Mucosa of descending colon (tissue), 3 donors: ENCODE measurements at places on chromosomes 5 and 9.
A peak's percentile ranks its signal among the peaks of the same experiment; 100 is the strongest.

DNA sequence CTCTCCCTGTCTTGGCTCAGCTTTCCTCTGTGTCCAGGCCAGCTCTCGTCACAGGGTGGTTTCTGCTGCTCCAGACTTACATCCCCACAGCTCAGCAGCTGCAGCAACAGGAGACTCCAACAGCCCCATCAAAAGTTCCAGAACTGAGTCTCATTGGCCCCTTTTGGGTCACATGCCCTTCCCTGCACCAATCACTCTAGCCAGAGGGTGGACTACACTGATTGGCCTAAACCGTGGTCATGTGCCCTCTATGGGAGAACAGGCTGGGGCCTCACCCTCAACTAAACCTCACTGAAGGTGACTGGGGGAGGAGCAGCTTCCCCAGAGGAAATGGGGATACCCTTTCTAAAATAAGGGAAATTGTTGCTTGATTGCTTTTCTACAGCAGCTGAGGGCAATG lies 44.4 kb upstream of the CPLX2 start:
- DNase-seq = no peak

DNA sequence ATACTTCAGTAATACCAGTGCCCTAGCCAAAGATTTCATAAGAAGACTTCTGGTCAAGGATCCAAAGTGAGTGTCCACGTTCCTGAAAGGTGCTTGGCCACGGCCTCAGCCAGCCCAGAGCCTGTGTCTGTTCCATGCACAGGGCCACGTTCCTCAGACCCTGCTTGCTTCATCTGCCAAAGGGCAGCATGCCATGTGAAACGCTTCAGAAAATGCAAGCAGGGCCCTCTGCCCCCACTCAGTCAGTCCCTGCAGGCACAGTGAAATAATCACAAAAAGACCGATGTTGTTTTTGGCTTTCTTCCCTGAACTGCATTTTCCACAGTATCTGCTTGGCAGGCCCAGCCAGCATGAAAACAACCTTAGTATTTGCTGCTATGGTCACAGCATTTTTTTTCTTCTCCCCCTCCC lies 85.5 kb upstream of the CTSL start:
- DNase-seq = no peak

DNA sequence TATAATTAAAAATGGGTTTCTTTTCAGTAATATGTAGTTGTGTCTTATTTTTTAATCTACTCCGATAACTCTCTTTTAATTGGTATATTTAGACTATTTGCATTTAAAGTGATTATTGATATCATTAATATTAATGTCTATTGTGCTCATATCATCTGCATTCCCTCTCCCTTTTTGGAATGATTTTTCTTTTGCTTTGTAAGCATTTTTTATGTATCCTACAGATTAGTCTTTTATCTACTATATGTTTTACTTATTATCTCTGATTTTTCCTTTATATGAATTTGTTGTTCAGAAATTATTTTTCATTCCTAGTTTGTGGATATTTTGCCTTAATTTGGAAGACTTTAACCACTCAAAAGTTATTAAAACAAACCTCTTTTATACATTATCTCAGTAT lies 34.0 kb downstream of the NDUFS4 start:
- DNase-seq = no peak

DNA sequence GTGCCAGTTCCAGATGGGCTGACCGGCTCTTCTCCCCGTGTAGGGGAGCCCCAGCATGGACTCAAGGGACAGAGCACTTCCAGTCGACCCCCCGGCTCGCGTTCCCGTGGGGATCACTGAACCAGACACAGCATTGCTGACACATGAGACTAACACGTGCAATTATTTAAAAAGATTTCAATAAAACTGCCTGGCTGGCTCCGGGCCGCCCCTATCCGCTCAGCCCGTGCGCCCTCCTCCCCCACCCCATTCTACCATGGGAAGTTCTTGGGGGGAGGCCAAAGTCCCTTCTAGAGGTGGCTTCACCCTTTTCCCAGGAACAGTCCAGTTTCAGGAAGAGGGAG lies 4.7 kb downstream of the TESK1 start:
- DNase-seq = peak; percentile 27

GRCh38 chr5:141742866-141743851 lies 61.1 kb upstream of the ARAP3 start:
- DNase-seq = no peak

DNA sequence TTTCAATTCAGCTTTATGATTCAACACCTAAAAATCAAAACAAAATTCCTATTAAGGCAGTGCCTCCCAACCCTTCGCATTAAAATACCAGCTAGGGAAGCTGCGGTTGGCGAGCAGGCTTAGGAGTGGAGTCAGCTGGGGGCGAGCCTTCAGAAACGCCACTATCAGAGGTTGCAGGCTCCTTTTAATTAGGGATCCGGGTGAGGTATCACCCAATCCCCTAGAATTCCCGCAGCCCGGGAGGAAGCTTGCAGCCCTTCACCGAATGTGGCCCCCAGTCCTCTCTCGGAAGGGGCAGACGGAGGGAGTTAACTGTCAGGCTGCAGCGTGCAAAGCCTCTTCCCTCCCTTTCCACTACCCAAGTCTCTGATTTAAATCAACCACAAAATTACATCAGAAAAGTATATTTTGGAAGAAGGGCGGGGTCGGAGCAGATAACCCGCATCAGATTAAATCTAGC lies 1.7 kb downstream of the STC2 start:
- no peak for DNase-seq

- peak; percentile 90 for DNase-seq
Measured at GRCh38 chr5:172904643-172905345, 54.4 kb upstream of the RPL26L1 start.

DNA sequence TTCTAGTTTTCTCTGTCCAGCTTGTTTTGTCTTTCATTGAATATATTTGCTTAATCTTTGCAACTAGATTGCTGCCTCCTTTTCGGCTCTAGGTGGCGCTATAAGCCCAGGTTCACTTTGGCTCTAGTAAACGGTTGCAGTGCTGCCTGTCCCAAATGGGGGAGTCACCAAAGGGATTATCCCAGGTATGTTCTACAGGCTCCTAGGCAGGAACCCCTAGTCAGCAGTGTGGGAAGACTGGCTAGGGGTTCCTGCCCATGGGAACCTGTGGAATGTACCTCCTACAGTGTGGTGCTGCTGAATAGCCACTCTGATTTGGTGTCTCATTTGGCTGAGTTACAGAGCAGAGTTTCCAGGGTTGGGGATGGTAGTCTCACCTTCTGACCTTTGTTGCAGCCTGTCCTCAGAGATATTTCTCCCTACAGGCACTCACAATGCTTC lies 85.2 kb downstream of the ARSB start:
- peak; percentile 75 for DNase-seq

DNA sequence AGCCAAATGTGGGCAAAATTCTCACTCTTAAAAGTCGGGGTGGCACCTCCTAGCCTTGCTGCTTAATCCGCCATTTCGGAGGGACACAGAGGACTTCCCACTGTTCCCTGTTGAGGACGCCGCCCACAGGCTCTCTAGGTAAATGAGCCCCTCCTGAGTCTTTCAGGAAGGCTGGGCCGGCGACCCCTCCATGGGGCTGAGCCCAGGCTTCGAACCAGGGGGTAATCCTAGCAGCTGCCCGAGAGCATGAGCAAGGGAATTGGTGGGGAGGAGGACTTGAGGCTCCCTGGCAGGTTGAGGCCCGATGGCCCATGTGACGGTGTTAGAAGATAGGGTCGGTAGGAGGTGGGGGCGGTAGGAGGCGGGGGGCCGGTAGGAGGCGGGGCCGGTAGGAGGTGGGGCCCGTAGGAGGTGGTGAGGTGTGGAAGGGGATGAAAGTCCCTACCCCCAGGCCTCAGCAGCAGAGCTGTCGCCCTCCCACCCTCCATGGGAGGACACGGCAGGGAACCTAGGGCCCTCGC lies 17.1 kb downstream of the SLC12A7 start:
- DNase-seq = no peak

- DNase-seq = no peak
Measured at GRCh38 chr5:53360811-53361210, 119.6 kb upstream of the FST start.

GRCh38 chr5:36334315-36334714 lies 32.6 kb upstream of the RANBP3L start:
- DNase-seq = no peak

DNA sequence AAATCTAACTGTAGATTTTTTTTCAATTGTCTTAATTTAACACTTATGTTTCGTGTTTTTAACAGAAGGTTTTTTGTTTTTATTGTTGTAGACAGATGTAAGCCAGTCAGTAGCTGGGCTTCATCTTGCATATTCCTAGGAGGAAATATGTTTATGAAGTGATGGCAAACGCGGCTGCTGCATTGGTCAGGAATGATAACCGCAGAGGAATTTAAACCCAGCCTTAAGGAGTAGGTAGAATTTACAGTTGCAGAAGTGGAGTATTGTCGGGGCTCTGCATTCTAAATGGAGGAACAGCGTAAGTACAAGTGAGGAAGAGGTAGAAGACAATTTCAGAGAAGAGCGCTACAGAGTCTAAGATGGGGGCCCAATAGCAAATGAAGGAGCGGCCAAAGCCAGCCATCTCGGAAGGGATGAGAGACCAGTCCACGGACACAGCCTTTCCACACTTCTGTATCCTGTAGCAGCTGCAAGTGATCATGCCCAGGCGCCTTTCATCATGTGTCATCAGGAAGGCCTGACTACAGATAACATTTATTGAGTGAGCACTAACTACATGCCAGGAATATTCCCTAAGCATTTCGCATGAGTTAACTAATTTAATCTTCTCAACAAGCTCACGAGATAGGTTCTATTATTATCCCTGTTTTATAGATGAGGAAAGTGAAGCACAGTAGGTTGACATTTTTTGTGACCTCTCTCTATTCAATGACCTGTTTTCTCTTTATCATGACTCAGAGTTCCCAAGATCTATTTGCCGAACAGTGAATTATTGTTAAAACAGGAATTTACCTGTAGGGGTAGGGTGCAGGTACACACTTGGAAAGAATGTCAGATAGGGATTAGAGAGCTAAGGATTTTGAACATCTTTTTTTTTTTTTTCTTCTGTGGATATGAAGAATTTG lies 38.1 kb downstream of the CMYA5 start:
- no peak for DNase-seq

DNA sequence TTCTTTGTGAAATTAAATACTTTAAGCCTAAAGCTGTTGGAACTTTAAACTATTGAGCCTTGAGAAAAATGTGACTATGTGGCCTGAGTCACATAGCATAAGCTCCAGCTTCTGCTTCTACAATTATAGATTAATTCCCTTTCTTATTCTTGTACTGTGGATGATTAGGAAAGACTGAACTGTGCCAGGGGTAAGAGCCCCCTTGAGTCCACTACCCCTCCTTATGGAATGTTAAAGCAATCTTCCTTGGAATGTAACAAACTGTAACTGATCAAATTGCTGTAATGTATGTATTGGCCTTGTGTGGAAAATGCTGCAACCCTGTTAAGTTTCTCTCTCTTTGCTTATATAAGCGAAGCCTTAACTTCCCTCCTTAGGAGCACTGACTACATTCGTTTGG lies 273.2 kb downstream of the FAM170A start:
- no peak for DNase-seq

DNA sequence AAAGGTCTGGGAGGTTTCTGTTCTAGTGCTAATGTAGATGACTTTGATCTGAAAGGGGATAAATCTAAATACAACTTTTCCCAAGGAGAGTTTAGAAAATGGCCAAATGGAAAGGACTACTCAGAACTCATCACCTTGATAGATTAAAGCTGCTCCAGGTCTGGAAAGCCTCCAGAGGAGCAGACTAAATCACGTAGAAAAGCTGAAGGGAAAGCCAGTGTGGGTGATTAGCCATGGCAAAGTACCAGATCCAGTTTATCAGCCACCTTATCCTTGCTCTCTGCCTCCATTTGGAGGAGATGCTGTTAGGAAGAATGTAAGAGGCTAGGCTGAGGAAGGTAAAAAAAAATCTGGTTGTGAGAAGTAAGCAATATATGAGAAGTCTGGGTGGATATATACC lies 120.7 kb upstream of the RAI14 start:
- DNase-seq = no peak

GRCh38 chr5:157029457-157029856 lies 29.5 kb downstream of the HAVCR1 start:
- DNase-seq = no peak

- DNase-seq = no peak
Measured at GRCh38 chr5:115685490-115685889, 59.7 kb upstream of the TMED7 start.

GRCh38 chr5:6465831-6466790 lies 17.5 kb downstream of the UBE2QL1 start:
- DNase-seq = no peak

DNA sequence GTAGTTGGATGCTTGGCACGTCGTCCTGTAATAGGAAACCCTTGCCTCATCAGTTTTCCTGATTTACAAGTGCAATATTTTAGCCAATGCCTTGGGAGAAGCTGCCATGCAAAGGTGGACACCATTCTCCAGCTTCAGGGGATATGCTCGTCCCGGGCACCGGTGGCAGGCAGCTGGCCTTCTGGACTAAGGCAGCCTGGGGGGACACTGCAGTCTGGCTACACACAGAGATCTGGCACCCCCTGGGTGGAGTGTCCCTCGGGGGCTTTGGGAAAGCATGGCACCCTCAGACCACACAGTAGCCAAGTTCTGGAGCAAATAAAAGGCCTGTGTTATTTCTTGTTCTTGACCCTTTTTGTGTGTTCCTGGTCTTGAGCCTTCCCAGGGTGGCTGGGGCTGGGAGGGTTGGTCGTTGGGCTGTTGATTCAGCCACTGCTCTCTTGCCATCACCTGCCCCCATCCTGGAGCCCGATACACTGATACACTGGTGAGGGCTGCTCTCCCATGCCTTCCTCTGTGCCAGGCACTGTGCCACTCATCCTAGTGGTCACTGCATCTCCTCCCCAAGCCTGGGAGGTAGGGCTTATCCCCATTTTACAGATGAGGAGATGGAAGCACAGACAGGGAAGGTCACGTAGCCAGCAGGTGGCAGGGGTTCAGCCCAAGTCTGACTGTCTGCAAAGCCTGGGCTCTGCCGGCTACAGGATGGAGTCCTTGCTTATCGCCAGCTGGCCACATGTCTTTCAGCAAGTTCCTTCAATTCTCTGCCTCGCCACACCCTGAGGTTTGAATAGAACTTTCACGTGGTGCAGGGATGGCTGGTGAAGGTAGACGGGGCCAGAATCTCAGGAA lies 134.1 kb downstream of the RGS3 start:
- DNase-seq = peak; percentile 17

GRCh38 chr5:10724781-10725507 lies 36.1 kb downstream of the DAP start:
- DNase-seq = no peak

- no peak for DNase-seq
Measured at GRCh38 chr5:172544371-172545095, 90.2 kb upstream of the SH3PXD2B start.

DNA sequence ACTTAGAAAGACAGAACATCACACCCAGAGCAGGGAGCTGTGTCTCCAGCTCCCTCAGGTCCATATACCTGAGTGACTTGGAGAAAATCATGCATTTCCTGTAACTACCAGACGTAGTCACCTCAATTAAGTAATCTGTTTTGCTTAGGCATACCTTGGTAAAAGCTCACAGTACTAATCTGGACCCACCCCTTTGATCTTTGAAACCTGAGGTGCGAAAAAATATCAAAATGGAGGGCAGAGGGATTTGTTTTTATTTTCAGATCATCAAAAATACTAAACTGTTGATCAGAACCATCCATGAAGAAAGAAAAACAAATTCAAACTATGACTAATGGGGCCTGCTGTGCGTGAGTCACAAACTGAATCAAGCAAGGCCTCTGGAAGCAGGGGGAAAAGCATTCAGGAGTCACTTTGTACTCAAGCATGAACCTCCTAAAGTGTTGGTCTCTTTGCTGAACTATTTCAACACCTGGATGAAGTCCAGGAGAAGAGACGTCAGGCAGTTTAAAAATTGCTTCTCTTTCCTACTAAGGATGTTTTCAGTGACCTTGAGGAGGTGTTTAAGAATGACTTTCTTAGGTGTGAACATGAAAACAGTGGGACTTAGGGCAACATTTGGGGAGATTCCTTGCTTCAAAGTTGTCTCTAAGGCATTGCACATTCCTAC lies 76.3 kb downstream of the MUSK start:
- no peak for DNase-seq
